ENCODE measurements at places on chromosomes 5 and 9.
A peak's percentile ranks its signal among the peaks of the same experiment; 100 is the strongest.

- DNase-seq = no peak
Observed at GRCh38 chr5:159100782-159101646, 1.3 kb upstream of the EBF1 start.

DNA sequence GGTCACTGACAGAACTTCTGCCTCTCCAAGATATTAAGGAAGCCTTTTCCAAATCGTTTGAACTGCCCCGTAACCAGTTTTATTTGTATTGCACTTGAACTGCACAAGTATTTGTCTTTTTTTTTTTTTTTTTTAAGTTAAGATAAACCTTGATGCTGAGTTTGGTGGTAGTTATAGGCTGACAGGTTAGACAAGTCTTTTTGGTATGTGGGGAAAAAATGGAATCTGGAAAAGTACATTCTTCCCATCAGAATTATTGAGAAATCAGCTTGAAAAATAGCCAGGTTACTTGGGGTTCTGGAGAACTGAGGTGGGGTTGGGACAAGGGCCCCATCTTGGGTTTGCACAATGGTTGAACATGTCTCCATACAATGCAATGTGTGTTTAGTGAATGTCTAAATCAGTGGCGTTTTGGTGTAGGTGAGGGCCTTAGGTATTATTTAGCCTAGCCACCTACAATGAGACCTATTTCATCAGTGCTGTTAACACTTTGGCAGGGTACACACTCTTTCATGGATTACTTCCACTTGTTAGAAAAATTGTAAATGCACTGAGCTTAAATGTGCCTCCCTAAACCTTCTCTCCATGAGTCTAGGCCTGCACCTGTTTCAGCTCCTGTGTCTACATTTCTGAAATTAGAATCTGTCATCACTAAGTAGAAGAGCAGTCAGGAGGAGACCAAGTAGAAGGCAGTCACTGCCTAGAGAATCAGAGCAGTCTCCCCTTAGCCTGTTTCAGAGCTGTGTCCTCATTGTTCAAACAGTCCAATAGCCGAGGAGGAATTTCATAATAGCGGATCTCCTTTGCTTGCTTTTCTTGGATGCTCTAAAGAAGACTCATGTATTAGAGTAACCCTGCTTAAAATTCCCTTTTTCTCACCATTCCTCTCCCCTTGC is 140.0 kb upstream of the HMHB1 start:
- DNase-seq = no peak

DNA sequence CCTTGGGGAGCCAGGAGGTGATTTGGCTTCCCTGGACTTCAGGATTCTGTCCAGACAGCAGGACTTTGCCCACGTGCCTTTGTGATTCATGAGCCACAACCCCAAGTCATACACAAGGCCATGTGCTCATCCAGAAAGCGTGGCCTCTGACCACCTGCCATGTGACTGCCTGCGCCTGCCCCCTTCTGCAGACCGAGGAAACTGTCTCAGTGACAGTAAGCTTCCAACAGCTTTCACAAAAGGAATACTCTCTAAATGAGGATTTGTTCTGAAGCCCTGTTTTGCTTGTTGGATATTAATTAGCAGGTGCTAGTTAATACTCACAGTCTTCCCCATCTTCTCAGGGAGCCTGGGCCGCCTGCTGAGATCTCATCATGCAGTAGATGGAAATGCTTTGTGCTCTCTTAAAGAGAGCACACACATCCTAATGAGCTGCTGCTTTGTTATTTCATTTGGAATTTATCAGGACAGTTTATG is 36.9 kb upstream of the ANGPTL2 start:
- no peak for DNase-seq

- no peak for DNase-seq
Observed at GRCh38 chr9:1880038-1880565, 135.0 kb upstream of the SMARCA2 start.

DNA sequence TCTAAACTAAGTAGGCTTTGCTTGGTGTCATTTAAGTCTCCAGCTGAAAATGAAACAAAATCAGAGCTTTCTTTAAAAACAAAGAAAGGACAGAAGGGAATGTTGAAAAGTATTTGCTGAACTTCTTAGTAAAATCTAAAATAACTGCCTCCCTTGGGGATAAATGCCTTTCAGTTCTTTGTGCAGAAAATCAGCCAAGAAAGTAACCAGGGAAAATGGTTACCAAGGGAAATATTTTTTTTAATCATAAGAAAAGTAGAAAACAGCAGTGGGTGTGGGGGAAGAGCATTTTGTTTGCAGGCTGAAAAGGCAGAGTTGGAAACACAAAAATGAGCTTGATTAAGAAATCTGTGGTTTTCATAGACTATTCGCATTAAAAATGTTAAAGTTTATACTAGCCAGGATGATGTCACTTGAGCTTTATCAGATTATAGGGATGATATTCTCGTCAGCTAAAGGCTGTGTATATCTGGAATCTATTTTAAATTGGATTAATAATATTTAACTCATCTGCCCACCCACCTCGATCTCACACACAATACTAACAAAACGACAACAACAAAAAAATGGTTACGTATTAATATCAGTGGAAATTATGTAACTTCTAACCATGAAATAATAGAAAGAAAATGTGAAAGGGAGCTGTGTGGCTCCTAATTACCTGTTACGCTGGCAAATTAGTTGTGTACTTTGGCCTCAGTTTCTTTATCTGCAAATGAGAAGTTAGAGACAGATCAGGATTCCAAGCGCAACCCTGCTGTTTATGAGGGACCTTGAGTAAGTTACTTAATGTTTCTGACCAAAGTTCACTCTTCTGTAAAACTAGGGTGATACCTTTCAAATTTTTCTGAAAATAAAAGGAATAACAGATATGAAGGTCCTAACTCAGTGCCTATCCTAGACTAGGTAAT is at the start of gene ECM2:
ECM2 (minus strand) TSS at position 51 of the 911 bp plus-strand sequence. CDS start 13,124 bp downstream, outside the sequence.
- no peak for DNase-seq

DNA sequence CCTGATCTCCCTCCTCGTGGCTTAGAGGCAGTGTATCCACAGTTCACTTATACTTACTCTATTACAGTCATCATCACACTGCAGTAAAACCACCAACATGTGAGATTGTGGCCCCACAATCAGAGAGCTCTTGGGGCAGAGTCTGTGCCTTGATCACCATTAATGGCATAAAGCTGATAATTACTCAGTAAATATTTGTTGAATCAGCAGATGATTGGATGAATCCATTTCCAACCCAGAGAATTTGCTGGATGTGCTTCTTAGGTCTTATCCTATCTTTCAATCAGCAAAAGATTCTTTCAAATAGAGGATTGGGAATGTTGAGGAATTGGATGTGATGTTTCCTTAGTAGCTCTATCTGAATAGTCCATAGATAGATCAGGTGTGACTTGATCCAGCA is 88.8 kb upstream of the PITX1 start:
- no peak for DNase-seq

- DNase-seq = no peak
Observed at GRCh38 chr9:127931092-127931881, 710 bp upstream of the PIP5KL1 start.

DNA sequence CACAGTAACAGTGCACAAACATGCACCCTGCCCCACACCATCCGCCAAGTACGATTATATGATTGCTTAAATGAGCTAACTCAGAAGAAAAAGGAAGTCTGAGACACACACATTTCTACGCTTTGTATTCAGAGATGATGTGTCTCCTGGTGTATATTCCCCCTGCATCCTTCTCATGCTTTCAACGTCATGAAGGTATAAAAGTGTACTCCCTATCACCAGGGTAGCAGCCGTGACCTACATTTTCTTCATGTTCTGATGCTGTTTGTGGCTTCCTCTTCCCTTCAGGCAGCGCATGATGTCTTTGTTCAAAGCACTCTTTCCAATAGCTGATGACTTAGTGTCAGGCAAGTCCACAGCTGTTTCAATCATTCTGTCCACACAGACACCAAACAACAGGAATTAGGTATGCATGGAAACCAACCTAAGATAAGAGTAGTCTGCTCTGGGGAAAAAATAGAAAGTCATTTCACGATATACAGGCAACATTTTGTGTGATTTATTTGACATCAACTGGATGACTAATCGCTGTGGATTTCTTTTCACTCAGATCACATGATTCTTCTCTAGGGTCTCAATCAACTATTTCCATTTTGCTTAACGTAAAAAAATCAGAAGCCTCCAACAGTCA is 269.4 kb upstream of the PTGER4 start:
- DNase-seq = peak; percentile 23

GRCh38 chr5:2848619-2849018 is 97.1 kb upstream of the IRX2 start:
- DNase-seq = no peak

- no peak for DNase-seq
Observed at GRCh38 chr9:135971111-135971766, 10.1 kb upstream of the UBAC1 start.

DNA sequence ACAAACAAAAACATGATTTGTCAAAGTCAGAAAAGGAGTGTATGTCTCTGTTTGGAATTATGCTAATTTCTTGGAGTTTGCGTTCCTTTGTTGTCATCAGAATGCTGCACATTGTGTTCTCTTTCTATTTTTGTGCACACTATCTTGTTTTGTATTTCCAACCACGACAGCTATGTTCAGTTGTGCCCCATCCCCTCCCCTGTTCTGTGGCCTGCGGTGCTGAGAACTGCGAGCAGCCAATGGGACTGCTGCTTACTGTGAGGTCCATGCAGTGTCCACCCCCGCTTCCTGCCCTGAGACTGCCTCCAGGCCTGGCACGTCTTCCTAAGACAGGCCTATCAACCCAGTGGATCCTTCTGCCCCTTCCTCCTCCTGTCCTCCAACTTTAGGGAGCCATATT is 76.8 kb downstream of the PALM2AKAP2 start:
- DNase-seq = no peak

GRCh38 chr9:137445275-137445807 is 4.2 kb upstream of the ENTPD8 start:
- peak; percentile 67 for DNase-seq

- no peak for DNase-seq
Observed at GRCh38 chr9:95509851-95510708, 6.7 kb downstream of the PTCH1 start.

- DNase-seq = no peak
Observed at GRCh38 chr9:95078511-95078910, 239.0 kb downstream of the FANCC start.

- DNase-seq = no peak
Observed at GRCh38 chr5:8550921-8551320, 682.0 kb downstream of the MTRR start.

GRCh38 chr9:136373300-136374182 is at the start of gene CARD9:
CARD9 (minus strand) TSS chr9:136373669; CDS start chr9:136372078, 1,591 bp downstream.
- DNase-seq = no peak

DNA sequence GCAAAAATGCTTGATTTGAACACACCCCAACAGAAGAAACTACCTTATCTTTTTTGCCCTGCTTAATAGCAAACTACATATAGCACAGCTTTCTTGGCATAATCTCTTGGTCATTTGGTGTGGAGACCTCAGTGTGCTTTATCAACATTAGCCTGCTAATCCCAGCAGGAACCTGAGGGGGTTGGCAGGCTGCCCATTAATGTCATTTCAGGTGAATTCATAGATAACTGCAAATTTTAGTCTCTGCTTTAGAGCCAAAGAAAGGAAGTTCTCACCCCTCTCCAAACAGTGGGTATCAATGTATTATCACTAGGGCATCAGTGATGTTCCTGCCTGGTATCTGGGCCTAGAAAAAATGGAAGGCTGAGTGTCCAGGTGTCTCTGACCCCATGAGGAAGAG is 489.0 kb downstream of the NTRK2 start:
- no peak for DNase-seq

- DNase-seq = no peak
Observed at GRCh38 chr5:152332716-152333460, 72.2 kb downstream of the NMUR2 start.

DNA sequence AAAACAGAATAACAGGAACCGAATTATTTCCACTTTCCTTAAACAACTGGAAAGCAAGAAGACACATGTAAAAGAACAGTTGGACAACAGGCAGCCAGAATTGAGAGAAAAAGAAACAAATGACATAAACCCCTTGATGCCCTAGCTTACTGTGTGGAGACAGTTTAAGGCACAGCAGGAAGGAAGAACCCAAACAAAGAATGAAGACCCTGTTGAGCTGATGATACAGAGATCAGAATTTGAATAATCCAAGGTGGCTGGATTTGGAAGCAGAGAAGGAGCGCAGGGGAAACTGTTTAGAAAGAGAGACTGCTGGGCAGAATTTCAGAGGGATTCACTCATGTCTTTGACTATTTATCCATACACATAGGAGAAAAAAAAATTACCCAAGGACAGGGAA is 316.3 kb upstream of the POU5F2 start:
- DNase-seq = no peak

- no peak for DNase-seq
Observed at GRCh38 chr5:84794486-84795035, 409.9 kb upstream of the EDIL3 start.

- no peak for DNase-seq
Observed at GRCh38 chr5:95669540-95669939, 13.3 kb downstream of the SPATA9 start.

DNA sequence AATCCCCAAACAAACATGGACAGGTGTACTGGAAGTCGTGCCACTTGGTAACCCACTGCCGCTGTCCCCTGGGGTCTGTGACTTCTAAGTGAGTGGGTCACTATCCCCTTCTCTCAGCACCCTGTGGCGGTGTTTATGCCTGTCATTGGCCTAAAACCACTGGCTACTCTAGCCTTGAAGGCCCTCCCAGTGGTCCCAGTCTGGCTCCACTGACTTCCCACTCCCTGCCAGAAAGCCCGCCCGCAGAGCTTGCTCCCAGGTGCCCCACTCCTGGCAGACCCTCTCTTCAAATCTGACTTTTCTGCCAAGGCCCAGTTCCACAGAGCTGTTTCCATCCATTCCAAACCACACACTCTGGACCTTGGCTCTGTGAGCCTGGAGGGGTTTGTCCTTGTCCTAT is 274.5 kb downstream of the HSPA4 start:
- no peak for DNase-seq

GRCh38 chr9:93128715-93129224 is 5.3 kb downstream of the NINJ1 start:
- DNase-seq = no peak

GRCh38 chr5:98614341-98614740 is 159.1 kb upstream of the RGMB start:
- no peak for DNase-seq

GRCh38 chr5:142727735-142728047 is 41.8 kb upstream of the FGF1 start:
- DNase-seq = no peak

GRCh38 chr9:25891527-25891926 is 213.3 kb upstream of the TUSC1 start:
- DNase-seq = no peak

- DNase-seq = no peak
Observed at GRCh38 chr9:98485706-98486105, 223.0 kb downstream of the GABBR2 start.

DNA sequence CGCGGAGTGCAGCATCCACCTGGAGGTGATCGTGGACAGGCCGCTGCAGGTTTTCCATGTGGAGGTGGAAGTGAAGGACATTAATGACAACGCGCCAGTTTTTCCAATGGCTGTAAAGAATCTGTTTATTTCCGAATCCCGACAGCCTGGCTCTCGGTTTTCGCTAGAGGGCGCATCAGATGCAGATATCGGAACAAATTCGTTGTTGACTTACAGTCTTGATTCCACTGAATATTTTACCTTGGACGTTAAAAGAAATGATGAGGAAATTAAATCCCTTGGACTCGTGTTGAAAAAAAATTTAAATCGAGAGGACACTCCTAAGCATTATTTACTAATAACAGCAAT is 611 bp downstream of the PCDHA3 start:
- no peak for DNase-seq
